Hippocampal formation (tissue), 2 donors: ENCODE measurements at places on chromosomes 2 and 18.

DNA sequence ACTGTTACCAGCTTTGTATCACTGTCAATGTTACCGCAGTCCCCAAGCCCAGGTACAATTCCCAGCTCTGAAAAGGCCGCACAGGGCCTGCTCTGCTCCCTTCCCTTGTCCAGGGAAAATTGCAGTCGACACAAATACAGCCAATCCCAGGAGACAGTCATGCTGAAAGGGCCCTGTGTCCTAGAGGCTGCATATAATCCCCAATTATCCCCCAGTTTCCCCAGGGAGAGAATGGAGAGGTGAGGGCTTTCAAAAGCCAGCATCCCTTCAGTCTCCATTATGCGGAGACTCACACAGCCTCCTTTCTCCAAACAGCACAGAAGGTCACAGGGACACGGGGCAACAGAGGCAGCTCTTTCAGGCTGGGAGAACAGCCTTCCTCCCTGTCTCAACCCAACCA is 17.1 kb upstream of the CTIF start:
- no peak for DNase-seq

- DNase-seq: peak; percentile 31
Measured at GRCh38 chr18:44465381-44465841, 215.3 kb upstream of the SETBP1 start.

GRCh38 chr2:239640676-239641578 is 240.1 kb upstream of the HDAC4 start:
- DNase-seq: no peak

- no peak for DNase-seq
Measured at GRCh38 chr18:24559526-24559925, 99.1 kb downstream of the HRH4 start.

DNA sequence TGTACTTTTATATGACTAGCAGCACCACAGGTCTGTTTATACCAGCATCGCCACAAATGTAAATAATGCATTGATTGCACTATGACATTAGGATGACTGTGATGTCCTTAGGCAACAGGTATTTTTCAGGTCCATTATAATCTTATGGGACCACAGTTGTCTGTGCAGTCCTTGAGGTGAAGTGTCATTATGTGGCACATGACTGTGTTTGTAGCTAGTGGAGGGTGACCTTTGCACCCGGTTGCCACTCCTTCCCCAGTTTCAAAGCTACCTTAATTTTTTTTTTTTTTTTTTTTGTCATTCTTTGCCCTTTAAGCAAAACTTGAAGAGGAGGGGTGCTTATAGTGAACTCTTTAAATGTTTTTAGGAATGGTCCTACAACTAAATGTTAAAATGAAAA is 386.4 kb downstream of the THSD7B start:
- no peak for DNase-seq

DNA sequence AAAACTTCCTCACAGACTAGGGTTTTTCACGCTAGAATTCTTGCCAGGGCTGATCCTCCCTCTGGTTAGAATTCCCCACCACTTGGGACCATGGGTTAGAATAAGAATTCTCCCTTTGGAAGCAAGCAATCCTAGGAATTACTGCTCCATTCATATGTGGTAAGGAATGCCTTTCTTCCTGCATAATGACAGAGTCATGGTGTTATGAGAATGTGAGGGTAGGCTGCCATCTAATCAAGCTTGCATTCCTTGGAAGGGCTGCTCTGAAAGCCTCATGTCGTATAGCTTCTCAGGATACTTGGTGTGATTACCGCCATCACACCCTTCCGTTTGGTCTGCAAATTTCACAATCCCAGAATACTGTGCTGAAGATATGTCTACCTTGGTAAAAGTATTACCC is 1282.4 kb upstream of the PIK3C3 start:
- no peak for DNase-seq

DNA sequence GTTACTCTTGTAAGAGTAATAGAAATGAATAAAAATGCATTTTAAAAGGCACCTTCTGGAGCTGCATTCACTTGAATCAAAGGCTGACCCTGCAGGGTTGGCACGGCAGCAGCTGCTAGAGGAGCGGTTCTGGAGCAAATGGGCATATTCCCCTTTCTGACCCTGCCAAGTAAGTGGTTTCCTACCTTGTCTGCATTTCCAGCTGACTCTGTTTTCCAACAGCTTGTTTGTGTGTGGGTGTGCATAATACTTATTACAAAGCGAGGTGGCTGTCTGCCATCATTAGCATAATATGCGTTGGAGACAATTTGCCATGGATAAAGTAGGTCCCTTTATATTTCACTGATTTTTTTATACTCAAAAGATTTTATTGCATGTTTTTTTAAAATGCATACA is 21.3 kb upstream of the TTN start:
- no peak for DNase-seq
